ENCODE measurements at places on chromosomes 13 and 19. TPM values are rescaled to one million over a fixed set of nuclear protein-coding genes. Genes with fewer than 3 reads are reported as not detected.

Gene DLL3
- 0.68 TPM for total RNA-seq

Gene SPRY2
- 41.2 TPM for total RNA-seq

GRCh38 chr13:49272296-49272695 lies 24.6 kb downstream of the CDADC1 start:
- DNase-seq = no peak

DNA sequence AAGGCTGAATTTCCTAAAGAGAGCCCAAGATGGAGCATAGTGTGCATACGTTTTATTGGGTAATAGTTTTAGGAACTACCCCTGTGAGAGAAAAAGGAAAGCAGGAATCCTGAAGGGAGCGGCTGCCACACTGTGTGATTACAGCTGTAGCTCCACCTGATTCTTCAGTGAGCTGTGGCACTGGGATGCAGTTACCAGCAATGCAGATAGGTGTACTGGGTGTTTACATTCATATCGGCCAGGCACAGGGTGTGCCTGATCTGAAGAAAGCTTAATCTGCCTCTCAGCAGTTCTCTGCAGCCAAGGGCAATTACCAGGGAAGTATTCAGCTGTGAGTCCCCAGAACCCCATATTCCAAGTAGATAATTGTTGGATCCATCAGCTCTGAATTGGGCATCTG lies 1541.8 kb downstream of the EFNB2 start:
- DNase-seq = no peak

Gene KLK4
- not detected for total RNA-seq

GRCh38 chr19:7628589-7629311 lies 595 bp downstream of the XAB2 start:
- no peak for DNase-seq

Gene TMPRSS9
- not detected for total RNA-seq

DNA sequence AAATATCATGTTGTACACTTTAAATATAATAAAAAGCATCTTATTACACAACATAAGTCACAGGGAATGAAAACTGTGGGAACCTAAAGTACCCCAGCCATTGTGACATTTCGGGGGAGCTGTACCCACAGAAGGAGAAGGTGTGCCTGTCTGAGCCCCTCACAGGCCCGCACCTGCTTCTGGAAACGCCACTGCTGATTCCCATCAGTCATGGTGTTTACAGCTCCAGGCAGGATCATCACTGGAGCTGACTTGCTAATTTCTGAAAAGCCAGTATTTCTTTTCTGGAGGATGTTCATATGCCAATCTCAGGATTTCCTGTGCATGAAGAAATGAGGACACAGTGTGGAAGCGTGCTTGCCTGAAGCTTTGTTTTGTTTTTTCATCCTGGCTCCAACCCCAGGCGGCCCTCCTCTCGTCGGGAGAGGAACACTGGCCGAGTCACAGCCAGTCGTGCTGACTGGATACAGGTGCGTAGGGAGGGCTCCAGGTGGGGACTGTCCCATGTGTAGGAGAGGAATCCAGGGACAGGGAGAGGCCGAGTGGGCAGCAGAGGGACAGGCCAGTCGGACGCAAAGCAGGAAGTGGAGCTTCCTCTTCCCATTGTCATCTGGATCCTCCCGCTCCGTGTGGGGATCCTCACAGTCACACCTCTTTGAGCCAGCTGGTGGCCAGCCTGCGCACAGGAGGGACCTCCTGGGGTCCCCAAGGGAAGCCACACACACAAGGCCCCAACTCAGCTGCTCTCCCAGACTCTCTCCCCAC lies 4.2 kb upstream of the ATP12A start:
- no peak for DNase-seq

DNA sequence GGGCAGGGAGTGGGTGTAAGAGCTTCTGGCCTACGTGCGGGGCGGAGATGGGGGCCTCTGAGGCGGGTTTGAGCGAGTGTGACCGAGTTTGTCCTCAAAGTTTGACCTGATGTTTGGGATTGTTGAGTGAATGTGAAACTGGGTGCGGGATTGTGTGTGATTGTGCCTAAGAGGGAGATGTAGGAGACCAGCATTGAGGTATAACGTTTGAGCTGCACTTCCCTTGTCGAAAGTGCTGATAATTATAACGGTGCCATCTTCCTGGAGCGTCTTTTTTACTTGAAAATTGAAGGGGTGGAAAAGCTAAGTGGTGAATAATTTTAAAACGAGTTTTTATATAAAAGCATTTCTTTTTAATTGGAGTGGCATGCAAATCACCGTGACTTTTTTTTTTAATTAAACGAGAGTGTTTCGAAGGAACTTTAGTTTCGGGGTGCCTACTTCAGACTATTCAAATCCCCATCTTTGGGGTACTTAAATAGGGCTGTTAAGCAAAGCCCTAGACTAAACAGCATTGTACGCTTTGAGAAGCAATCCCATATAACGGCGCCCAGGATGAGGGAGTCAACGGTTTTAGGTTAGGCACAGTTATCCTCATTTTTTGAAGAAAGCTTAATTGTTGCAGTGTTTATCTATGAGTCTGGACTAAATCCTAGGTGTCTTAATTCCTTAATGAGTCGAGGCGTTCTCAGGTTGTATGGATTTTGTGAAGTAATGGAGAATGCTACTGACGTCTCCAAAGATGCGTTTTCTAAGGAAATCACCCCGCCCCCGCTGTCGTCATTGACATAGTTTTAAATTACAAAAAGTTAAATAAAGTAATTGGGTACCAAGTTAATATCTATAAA lies 594 bp downstream of the ZNF146 start:
- peak; percentile 19 for DNase-seq

- no peak for DNase-seq
Observed at GRCh38 chr13:69910800-69911199, 196.8 kb upstream of the ATXN8OS start.

- DNase-seq = no peak
Observed at GRCh38 chr19:2731181-2731995, 8.4 kb downstream of the SLC39A3 start.

Gene ARL11
- total RNA-seq = not detected

- no peak for DNase-seq
Observed at GRCh38 chr19:37725181-37725580, 5.6 kb upstream of the ZNF607 start.

GRCh38 chr19:28685802-28686201 lies 527.1 kb downstream of the UQCRFS1 start:
- DNase-seq = no peak

Gene TNFRSF19
- not detected for total RNA-seq

Gene MVB12A
- 47.7 TPM for total RNA-seq

GRCh38 chr13:80469853-80470381 lies 129.0 kb upstream of the SPRY2 start:
- peak; percentile 92 for DNase-seq

DNA sequence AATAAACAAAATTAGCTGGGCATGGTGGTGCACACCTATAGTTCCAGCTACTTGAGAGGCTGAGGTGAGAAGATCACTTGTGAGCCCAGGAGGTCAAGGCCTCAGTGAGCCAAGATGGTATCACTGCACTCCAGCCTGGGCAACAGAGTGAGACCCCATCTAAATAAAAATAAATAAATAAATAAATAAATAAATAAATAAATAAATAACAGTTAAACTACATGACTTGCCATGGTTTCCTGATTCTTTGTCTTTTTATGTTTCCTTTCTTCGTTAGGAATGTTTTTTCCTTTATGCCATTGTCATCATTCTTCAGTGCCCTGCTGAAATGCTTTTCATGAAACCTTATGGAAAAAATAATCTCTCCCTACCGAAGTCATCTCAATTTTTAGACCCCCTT lies 35.2 kb upstream of the CXCL17 start:
- DNase-seq = no peak

- DNase-seq = no peak
Observed at GRCh38 chr19:50836543-50837195, 3.3 kb upstream of the KLK15 start.

Gene GPR18
- total RNA-seq = not detected

DNA sequence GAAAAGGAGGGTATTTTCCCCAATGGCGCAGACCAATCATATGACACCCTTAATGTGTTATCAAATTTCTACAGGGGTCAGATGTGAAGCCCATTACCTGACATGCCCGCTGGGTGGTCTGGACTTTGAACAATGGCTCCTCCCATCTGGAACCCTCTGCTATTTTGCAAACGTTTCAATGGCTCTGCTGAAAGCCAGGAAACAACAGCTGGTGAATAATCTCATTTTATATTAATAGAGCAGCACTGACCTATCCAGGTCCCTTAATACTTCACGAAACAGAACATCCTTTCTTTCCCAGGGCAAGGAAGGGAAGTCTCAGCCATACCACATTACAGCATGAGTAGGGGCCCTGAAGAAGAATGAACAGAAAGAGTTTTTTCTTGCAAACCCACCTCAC lies 20.3 kb upstream of the KPNA3 start:
- no peak for DNase-seq

Gene ARRDC2
- 14.1 TPM for total RNA-seq

DNA sequence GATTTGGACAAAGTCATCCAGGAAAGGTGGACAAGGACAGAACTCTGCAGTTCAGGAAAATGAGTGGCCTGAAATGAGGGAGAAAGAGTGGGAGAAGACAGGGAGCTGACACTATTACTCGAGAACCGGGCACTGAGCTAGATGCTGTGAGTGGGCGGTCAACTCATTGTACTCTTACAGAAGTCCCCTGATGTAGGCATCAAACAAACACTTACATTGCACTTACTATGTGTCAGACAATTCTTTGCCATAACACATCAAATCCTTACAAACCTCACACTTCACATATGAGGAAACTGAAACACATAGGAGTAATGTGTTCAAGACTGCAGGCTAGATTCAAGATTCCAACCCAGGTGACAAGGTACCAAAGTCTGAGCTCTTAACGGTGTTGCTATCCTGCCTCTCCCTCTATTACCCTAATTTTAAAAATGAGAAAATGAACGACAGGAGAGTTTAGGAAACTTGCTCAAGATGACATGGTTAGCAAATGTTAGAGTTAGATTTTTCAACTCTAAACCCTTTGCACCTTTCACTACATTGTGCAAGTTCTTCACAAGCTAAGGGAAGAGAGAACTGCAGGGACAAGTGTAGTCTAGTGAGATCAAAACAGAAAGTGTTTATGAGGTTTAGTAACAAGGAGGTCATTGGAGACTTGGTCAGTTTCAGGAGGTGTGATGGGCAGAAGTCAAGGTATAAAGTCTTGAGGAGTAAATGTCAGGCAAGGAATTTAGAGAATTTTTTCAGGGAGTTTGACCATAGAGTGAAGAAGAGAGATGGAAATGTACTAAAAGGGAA lies 4.9 kb upstream of the MEDAG start:
- no peak for DNase-seq

- peak; percentile 58 for DNase-seq
Observed at GRCh38 chr19:39599116-39599515, 3.2 kb upstream of the LGALS13 start.

DNA sequence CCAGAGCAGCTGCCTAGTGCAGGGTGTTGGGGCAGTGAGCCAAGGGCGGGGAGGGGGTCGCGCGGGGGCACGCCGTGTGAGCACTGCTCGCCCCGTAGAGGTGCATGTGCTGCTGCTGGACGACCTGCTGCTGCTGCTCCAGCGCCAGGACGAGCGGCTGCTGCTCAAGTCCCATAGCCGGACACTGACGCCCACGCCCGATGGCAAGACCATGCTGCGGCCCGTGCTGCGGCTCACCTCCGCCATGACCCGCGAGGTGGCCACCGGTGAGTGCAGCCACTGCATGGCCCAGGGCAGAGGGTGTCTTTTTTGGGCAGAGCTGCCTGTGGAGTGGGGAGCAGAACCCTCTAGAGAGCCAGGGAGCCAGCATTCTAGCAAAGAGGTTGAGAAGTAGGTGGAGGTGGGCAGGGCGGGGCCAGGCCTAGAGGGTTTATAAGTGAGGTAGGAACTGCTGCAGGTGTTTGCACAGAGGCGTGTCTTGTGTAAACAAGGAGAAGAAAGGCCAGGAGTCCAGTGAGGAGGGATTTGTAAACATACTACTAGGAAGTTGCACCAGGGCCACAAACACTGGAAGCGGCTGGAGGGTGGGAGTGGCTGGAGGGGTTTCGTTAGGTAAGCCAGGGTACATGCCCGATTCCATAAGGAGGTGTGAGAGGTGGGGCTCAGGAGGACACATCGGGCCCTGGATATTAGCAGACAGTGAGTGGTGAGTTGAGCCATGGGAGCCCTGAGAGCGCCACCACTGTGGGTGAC lies 21.3 kb downstream of the ARHGEF1 start:
- no peak for DNase-seq

Gene CYP4F3
- total RNA-seq = 0.42 TPM

DNA sequence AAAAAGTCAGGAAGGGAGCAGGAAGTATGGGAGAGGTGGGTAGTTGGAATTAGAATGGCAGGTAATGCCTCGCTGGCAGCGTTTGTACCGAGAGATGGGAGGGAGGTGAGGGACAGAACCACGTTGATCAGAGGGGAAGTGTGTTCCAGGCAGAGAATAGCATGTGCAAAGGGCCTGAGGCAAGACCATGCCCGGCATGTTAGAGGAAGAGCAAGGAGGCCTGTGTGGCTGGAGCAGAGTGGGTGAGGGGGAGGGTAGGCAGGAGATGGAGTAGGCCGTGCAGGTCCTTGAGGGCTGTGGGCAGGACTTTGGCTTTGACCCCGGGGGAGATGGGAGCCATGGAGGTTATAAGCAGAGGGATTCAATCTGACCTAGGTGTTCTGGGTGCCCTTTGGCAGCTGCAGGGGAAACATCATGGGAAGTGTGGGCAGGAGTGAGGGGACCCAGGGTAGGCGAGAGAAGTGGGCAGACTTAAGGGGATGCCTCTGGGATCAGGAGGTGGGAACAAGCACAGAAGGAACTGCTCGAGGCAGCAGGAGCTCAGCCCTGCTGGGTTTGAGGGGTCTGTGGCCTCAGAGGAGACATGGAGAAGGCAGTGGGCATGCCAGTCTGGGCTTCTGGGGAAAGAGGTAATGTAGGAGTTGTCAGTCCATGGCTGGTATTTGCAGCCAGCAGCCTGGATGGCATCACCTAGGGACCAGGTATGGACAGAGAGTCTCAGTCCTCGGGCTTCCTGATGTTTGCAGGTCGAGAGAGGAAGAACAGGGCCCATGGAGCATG lies 48.8 kb downstream of the CD320 start:
- no peak for DNase-seq

DNA sequence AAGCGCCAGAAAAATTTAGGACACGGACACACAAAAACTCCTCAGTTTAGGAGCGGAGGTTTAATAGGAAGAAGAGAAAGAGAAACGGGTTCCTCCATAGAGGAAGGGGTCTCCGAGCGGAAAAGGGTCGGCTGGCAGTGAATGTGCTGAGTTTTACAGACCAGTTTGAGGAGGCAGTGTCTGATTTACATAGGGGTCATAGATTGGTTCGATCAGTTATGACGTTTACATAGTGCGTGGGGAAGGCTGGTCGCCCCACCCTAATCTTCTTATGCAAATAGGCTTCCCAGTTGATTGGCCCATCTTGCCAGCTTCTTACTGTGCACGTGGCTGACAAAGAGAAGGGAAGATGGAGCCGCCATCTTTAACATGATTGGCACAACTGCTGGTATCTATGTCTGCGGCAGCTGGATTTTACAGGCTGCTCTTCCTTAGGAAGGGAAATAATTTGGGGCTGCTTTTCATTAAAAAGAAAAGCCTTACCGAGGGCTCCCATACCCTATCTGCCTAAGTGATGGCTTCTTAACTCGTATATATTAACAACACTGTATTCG lies 1.2 kb upstream of the ZNF225 start:
- DNase-seq = no peak

DNA sequence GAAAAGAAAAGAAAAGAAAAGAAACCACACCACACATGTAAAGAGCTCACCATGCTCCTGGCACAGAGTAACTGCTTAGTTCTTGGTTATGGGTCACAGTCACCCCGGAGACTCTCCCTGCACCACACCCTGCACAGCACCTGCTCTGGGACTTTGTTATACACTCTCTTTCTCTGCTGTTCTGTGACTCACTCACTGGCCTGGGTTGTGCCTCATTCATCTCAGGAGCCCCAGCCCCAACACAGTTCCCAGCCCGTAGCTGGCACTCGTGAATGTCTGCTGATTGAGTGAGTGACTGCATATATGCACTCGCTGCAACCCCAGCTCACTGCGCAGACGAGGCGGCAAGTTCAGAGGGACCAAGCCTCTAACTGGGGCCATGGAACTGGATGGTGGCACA lies 22.9 kb upstream of the ZNF507 start:
- no peak for DNase-seq

Gene ZFP30
- total RNA-seq = 8.1 TPM

All from MCF 10A (cell line).